ENCODE measurements at places on chromosomes 7 and 10. TPM values are rescaled to one million over a fixed set of nuclear protein-coding genes. Genes with fewer than 3 reads are reported as not detected.

DNA sequence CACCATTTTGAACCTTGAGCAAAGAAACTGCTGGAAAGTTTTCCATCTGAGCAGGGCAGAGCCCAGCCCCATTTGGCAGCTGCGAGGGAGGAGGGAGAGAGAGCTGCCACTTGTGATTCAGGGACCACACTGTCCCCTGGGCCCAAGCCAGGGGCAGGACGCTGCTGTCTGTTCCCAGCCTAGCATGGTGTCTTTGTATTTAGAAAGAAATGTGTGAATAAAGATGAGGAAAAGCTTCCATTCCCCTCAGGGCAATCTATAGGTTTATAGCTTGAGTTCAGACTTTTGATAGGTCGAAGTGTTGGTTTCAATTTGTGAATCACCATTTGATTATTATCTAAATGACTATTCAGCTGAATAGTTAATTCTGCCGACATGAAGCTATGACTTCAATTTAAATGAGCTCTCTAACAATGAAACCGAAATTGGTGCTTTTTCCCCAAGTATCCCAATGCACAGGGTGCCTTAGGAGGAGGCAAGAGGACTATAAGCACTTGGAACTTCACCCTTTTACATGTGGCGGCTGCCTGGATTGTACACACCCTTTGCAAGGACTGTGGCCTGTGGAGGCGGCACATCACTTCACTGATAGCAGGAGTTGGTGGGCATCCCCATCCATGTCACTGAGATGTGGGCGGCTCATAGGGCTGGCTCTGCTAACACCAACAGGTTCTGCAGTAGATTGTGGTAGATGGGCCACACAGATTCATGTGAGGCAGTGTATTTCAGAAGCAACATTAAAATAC lies 223.5 kb downstream of the CCDC3 start:
- no peak for DNase-seq

DNA sequence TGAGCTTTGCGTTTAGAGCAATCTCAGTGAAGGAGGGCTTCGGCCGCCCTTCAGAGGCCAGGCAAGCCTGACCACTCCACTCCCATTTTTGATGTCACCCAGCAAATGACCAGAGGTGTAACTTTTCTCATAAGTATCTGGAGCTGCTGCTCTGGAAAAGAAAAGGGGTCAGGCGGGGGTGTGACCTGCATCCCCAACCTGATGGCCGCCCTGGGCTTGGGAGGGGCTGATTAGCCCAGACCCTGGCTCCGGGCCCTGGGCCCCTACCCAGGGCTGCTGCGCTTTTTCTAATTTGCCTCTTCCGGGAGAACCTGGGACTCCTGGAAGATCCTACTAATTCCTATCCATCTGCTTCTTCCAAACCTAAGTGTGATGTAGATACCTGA lies 9.6 kb upstream of the EBF3 start:
- no peak for DNase-seq

GRCh38 chr10:132869621-132870020 lies 72.7 kb downstream of the CFAP46 start:
- DNase-seq, result no peak

- no peak for DNase-seq
These were observed 129.0 kb downstream of the DNAH11 start for GRCh38 chr7:21671859-21672258.

- no peak for DNase-seq
These were observed 8.5 kb downstream of the RBP3 start for GRCh38 chr10:47356708-47357107.

DNA sequence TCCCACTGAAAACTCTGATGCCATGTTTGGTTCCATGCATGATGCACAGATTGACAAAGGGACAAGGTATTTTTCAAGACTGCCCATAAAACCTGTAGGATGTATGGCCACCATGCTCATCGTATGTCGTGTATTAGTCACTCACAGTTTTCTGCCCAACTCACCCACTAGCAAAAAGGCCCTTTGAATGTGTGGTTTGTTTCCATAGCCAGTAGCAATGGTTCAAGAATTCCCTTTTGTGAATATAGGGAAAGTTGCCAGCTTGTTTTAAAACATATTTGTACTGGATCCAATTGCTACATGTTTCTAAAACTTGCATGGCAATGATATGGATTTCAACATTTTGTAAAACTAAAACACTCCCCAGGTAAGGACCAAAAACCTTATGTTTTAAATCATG lies 280.9 kb upstream of the YAE1 start:
- DNase-seq, result peak; percentile 29

GRCh38 chr10:70809011-70809611 lies 6.6 kb upstream of the SGPL1 start:
- no peak for DNase-seq

GRCh38 chr10:131929122-131929845 lies 28.5 kb downstream of the PPP2R2D start:
- no peak for DNase-seq

GRCh38 chr10:84224411-84225028 lies 824 bp downstream of the LRIT2 start:
- DNase-seq, result no peak

DNA sequence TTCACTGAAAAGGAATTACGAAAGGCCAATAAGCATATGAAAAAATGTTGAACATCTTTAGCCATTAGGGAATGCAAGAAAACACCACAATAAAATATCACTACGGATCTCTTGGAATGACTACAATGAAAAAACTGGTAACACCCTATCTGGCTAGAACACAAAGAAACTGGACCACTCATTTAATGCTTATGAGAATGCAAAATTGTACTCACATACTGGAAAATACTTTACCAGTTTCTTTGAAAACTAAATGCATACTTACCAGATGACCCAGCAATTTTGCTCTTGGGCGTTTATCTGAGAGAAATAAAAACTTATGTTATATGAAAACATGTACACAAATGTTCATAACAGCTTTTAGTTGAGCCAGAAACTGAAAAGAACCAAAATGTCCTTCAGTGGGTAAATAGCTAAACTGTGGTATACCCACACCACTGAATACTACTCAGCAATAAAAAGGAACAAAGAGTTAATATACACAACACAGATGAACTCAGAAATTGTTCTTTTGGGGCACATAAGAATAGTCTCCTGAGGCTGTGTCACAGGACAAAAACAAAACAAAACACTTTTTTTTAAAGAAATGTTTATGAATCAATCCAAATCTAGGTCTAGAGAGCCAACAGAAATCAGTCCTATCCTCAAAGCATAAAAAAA lies 23.5 kb downstream of the CNOT4 start:
- DNase-seq, result no peak

DNA sequence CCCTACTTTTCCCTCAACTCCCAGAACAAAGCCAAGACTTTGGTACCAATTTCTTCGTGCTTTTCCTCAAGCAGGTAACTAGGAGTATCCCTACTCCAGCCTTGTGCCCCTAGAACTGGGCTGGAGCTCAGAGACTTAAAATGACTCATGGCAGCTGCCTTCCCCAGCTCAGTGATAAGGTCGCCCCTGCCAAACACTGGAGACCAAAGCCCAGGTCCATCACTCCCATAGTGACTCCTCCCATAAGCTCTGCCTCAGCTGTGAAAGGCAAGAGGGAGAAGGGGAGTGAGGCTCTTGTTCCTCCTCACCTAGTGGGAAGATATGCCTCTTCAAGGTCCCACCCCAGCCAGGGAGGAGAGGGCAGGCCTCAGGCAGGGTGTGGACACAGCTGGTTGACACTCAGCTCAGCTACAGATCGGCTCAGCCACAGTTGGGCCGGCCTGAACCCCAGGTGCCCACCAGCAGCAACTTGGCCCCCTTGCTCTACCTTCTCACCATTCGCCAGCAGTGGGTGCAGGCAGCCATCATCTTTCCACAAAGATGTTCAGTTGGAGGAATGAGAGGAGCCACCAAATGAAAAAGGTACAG lies 13.8 kb upstream of the CYREN start:
- no peak for DNase-seq

GRCh38 chr7:2271273-2272026 lies 29.4 kb downstream of the NUDT1 start:
- DNase-seq, result no peak

- peak; percentile 68 for DNase-seq
These were observed 142.5 kb upstream of the PRKCQ start for GRCh38 chr10:6722616-6723004.

GRCh38 chr10:121291376-121291775 lies 306.9 kb downstream of the FGFR2 start:
- no peak for DNase-seq

- no peak for DNase-seq
These were observed 1079.3 kb upstream of the LRRTM3 start for GRCh38 chr10:65846541-65846940.

DNA sequence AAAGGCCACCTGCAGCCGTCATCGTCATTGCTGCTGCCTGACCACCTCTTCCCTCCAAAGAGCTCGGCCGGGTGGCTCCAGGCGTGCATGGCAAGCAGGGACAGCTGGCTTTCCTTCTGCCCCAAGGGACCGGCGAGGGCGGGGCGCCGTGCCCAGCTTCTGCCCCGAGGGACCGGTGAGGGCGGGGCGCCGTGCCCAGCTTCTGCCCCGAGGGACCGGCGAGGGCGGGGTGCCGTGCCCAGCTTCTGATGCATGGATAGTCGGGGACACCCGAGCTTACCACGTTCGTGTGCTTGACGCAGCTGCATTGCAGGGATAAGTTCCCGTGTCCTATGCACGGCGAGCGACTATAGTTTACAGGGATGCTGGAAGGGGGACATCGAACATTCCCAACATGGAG lies 27.0 kb downstream of the CFAP46 start:
- DNase-seq, result no peak

GRCh38 chr10:113980408-113981087 lies 63.1 kb upstream of the ADRB1 start:
- DNase-seq, result no peak

GRCh38 chr7:43362652-43363034 lies 220.3 kb upstream of the STK17A start:
- DNase-seq, result peak; percentile 38

DNA sequence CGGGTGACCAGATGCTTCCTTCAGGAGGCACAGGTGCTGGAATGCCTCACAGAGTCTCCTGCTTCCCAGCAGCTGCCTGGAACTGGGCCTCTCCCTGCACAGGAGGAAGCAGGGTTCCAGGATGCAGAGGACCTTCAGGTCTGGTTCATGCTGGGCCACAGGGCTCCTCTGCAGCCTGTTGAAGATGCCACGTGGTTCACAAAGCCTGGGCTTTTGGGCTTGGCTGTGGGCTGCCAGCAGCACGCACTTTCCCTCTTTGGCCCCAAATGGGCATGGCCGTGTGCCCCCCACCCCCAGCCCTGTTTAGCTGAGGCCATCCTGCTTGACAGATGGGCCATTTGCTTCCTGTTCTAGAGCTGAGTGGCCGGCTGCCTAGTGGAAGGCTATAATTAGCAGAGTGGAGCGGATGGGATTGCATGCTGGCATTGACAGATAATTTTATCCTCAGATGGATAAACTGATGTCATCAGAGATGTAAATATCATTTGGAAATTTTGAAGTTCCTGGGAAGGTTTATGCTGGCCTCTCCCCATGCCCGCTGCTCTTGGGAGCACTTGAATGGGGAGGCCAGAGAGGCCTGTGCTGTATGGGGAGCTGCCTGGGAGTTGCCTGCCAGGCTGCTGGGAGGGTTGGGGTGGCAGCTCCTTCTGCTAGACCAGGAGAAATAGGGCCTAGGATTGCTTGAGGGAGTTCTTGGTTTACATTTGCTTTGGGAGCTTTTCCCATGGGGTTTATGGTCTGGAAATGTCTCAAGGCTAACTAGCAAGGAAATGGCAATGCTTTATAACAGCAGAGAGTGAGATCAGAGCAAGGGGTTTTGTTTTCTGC lies 28.2 kb downstream of the TSPAN15 start:
- DNase-seq, result no peak

DNA sequence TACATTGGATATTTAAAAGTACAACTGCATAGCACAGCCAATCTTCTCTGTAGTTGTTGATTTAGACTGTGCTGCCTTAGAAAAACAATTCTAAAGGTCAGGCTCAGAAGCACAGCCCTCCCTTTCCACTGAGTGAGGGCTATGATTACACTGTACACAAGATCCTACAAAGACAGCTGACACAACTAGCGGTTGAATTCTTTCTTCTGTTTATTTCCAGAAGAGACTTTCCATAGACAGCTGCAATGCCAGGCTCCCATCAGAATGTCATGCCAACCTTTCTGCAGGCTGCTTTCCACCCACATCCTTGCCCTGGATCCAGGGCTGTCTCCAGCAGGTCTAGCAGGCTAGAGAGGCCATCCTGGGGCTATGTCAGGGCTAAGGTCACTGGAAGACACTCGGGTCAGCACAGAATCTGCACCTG lies 39.3 kb downstream of the FAM13C start:
- no peak for DNase-seq

GRCh38 chr7:95867309-95867708 lies 95.0 kb downstream of the DYNC1I1 start:
- no peak for DNase-seq

- DNase-seq, result no peak
These were observed 80.1 kb downstream of the GRID1 start for GRCh38 chr10:86286236-86287109.

- no peak for DNase-seq
These were observed 77.2 kb upstream of the PLXNA4 start for GRCh38 chr7:132653366-132653930.

CLDN15 gene
- 7.5 TPM for total RNA-seq

PILRA gene
- 1.2 TPM for total RNA-seq

COL13A1 gene
- total RNA-seq, result 114 TPM

HUS1 gene
- 14.4 TPM for total RNA-seq

ASB10 gene
- total RNA-seq, result not detected

OPALIN gene
- not detected for total RNA-seq

RBP3 gene
- not detected for total RNA-seq

ACSL5 gene
- 0.17 TPM for total RNA-seq

CLEC2L gene
- not detected for total RNA-seq

SPDYE8 gene
- total RNA-seq, result not detected

TMEM236 gene
- not detected for total RNA-seq

GRM3 gene
- total RNA-seq, result not detected

FEZF1 gene
- total RNA-seq, result not detected

CYTH3 gene
- total RNA-seq, result 15.3 TPM

WNT2 gene
- not detected for total RNA-seq

TRIM73 gene
- total RNA-seq, result not detected

Measured in HT1080 (cell line).